CD4-positive, alpha-beta T cell treated with Interleukin-17A for 4 hours (primary cell): ENCODE measurements at places on chromosomes 16 and 17.
A peak's percentile ranks its signal among the peaks of the same experiment; 100 is the strongest.

- DNase-seq: no peak
Observed at GRCh38 chr16:64659866-64660265, 462.0 kb downstream of the CDH11 start.

- no peak for DNase-seq
Observed at GRCh38 chr16:70652322-70652721, 6.0 kb downstream of the IL34 start.

GRCh38 chr17:47698749-47699535, 5.0 kb downstream of the TBKBP1 start:
- DNase-seq: peak; percentile 84

DNA sequence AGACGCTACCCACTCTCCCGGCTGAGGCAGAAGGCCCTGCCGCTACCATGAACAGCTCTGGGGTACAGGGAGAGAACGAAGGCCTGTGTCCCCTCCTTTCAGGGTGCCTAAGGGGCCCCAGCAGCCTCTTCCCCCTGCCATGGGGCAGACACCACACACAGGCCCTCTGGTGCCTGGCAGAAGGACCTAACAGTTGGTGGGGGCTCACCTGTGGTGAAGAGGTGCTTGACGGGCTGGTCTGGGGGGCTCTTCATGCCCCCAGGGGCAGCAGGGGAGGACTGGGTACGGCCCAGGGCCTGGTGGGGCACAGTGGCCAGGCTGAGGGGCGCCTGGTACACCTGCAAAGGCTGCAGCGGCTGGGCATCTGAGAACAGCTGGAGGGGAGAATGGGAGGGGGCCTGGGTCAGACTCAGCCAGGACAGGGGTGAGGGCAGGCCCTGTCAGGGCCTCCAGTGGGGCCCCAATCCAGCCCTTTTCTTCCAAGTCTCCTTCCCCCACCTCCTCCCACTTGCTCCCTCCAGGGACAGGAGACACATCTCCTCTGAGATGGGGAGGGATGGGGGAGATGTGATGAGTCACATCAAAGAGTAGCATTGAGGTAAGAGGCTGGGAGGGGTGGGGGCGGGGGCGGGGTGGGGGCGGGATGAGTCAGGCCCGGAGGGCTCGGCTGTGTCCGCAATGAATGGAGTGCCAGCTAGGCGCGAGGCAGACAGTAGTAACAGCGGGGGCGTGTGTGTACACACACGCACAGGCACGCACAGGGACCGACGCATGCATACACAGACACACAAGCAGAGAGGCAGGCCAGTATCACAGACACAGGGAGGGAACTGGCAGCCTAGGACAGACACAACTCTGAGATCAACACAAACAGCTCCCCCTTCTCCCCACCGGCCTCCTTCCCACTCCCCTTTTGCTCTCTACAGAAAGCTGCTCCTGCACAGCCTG, 16.1 kb downstream of the G6PC3 start:
- DNase-seq: peak; percentile 80

DNA sequence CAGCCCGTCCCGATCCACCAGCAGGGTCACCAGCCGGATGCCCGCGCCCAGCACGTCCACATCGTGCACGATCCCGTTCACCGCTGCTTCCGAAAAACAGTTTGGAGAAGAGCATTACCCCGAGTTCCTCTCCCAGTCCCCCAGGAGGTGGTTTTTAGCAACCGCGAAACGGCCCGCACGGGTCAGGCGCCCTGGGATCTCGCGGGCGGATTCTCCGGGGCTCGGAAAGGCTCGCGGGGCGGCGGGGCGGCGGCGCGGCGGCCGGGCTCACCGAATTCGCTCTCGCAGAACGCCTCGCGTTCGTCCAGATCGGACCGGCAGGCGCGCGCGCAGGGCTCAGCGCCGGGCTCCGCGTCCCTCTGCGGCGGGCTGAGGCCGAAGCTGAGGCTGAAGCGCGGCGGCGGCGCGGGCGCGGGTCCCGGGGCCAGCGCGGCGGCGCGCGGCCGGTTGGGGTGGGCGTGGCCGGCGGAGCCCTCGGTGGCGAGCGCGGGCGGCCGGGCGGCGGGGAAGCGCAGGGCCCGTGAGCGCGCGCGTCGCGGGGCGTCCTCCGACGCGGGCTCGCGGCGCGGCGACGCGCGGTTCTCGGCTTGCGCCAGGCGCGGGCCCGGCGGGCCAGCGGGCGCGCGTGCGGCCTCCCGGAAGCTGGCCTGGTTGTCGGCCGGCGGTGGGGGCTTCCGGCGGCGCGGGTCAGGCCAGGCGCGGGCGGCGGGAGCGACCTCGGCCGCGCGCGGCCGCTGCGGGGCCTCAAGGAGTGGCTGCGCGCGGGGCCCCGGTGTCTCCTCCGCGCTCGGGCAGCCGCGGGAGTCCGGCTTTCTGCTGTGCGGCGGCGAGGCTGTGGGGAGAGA, 2.9 kb downstream of the C17orf58 start:
- DNase-seq: peak; percentile 77

DNA sequence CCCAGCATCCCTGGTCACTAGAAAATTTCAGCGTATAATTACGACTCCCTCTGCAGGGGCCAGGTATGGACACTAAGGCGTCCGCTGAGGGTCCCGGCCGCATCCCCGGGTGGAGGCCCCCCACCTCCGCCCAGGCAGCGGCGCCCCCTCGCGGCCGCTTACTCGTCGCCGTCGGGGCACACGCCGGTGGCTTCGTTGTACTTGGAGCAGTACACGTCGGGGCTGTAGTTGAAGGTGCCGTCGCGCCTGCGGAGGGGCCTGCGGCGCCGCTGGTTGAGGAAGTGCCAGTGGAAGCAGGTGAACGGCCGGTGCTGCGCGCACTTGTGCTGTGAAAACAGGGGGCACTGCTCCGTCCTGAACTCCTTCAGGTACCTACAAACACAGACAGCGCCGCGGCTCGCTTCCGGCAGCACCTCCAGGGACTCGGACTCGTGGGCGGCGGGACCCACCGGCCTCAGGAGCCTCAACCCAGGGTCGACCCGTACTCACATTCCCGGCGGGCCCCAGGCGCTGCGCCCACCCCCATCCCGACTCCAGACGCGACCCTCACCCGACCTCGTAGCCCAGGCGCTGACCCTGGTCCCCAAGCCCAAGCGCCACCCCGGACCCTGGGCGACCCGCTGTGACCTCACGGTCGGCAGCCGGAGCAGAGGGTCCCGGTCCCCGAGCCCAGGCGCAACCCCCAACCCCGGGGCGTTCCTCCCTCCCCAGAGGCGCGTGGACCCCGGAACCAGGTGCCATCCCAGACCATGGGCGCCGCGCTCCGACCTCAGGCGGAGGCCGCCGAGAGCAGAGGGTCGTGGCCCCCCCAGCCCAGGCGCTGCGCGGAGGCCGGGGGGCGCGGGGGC, 596 bp downstream of the UNKL start:
- DNase-seq: peak; percentile 72

GRCh38 chr16:57651344-57652333, 16.5 kb upstream of the ADGRG3 start:
- DNase-seq: peak; percentile 32

DNA sequence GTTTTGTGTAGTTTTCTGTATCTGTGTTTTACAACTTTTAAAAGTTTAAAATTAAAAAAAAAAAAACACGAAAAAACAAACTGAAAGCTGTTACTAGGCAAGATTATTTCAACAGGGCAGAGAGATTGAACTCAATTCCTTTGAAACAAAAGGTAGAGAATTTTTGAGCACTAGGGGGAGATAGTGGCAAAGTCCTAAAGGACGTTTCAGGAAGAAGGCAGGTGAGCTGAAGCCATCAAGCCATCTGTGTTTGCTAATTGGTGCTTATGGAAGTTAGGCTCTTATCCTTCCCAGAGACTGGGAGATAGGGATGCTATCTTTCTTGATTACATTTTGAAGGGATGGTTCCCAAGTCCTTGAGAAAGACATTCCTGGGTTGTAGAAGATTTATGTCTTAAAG, 70.6 kb upstream of the CLEC3A start:
- DNase-seq: no peak

DNA sequence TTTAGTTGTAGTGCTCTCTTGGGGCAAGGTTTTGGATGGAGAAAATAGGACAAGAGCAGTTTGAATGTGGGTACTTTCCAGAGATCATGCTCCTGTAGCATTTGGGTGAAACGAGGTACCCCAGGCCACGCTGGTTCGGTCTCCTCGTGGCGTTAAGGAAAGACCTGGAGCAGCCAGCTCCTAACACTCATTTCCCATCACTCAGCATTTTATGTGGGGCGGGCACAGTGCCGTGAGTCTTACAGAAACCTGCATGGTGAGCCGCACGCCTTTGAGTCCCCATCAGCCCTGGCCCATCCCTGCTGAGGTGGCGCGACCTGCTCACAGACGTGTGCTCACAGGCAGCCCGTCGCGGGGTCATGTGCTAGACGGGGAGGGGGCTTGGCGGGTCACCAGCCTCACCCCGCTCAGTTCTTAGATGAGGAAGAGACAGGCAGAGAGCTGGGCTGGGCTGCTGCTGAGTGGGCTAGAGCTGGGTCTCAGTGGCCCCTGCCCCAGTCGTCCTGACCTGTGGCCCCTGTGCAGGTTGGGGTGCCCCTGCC, 37.3 kb downstream of the TBCD start:
- DNase-seq: no peak

DNA sequence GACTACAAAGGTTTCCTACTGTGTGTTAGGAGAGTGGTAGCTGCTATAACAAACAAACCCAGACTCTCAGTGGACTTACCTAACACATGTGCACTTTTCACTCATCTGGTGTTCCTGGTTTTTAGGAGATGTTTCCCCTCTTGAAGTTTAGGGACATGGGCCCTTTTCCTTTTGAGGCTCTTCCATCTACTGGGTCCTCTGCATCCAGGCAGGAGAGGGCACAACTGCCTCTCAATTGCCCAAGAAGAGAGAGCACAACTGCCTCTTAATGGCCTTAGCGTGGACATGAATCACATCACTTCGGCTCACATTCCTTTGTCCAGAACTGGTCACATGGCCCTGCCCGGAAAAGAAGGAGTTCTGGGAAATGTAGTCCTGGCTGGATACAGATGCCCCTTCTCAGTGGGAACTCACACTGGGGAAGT, 9.8 kb upstream of the TNRC6C start:
- no peak for DNase-seq

DNA sequence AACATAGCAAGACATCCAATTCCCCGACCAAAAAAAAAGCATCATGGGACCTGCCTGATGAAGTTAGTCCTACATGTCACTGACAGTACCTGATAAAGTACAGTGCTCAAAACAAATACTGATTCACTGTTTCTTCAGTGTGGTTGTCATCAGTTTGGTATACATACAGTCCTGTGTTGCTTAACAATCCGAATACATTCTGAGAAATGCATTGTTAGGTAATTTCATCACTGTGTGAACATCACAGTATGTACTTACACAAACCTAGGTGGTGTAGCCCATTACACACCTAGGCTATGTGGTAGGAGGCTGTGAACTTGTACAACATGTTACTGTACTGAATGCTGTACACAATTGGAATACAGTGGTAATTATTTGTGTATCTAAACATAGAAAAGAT, 19.0 kb upstream of the FA2H start:
- DNase-seq: no peak

DNA sequence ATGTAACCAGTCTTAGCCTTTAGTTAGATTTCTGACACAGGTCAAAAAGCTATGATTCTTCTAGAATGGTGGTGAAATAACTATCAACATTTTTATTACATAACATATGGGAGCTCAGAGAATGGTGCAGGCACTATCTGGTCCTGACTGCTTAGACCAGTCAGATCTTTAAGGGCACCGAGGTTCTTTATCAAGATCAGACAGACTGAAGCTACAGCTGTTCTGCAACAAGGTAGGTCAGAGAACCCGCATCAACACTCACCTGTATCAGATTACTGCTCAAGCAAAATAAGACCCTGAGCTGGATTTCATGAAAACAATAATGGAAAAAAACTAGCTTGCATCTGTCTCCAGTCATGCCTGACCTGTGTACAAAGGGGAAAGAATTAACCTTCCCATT, 160.4 kb downstream of the KCNJ2 start:
- no peak for DNase-seq

GRCh38 chr16:68400924-68401460, 47.3 kb downstream of the SMPD3 start:
- peak; percentile 45 for DNase-seq

GRCh38 chr17:75504347-75505151, 10.8 kb downstream of the CASKIN2 start:
- DNase-seq: peak; percentile 58

DNA sequence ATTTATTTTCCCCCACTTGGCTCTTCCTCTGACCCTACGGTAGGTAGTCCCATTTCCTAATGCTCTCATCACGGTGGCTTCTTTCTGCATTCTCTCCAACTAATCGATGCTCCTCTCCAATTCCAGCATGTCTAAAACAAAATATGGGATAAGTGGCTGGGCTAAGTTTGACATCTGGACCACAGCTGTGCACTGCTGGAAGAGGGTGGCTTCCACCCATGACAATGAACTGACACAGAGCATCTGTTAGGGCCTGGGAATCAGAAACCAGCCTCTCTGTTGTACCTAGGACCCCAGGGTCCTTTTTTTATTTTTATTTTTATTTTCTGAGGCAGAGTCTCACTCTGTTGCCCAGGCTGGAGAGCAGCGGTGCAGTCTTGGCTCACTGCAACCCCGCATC, 29.0 kb upstream of the SLC39A11 start:
- DNase-seq: no peak

DNA sequence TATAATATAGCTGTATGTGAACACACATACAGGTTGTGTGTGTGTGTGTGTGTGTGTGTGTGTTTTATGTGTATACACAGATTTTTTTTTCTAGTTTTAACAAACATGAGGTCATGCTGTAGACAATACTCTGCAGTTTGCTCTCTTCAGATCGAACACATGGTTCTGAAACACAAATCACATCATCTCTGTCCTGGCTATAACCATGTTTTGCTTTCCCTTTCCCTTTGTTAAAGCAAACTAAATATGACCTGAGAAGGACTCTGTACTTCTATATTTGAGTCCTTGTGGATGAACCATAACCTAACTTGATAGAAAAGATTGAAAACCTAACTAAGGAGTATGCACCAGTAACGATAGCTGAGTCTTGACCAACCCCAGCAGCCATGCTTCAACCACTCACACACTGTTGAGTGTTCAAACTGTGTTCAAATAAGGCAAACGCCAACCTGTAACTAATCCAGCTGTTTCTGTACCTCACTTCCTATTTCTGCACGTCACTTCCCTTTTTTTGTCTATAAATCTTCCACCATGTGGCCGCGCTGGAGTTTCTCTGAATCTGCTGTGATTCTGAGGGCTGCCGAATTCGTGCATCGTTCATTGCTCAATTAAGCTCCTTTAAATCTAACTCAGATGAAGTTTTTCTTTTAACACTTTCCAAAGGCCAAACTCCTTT, 303.8 kb downstream of the HS3ST3B1 start:
- DNase-seq: no peak

- DNase-seq: no peak
Observed at GRCh38 chr16:12568438-12568837, 235.2 kb downstream of the CPPED1 start.
